ENCODE measurements at places on chromosomes 16 and 17.

DNA sequence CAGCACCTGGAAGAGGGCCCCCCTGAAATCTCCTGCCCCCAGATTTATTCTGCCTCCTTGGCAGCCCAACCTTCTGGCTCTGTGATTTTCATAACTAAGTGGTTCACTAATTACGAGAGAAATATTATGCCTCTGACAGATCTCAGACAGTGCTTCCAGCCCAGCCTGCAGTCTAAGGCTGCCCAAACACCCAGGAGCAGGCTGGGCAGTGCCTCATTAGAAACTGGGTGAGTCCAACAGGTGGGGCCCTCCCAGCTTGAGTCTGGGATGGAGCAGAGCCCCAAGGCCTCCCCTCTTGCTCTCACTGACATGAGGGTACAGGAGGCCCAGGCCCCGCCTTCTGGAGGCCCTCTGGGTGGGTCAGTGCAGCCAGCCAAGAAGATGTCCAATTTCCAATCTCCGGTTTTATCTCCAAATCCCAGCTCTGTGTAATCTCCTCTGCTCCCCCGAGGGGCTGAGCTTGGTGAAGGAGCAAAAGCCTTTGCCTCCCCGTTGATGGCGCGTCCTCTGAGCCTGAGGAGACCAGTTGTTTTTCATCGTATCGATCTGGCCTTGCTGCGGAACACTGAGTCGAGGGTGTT lies 20.1 kb upstream of the ABCC3 start:
- DNase-seq: no peak

GRCh38 chr17:44465276-44465675 lies 37.9 kb downstream of the GPATCH8 start:
- no peak for DNase-seq

GRCh38 chr16:2371421-2371820 lies 30.9 kb upstream of the ABCA3 start:
- peak; percentile 27 for DNase-seq

DNA sequence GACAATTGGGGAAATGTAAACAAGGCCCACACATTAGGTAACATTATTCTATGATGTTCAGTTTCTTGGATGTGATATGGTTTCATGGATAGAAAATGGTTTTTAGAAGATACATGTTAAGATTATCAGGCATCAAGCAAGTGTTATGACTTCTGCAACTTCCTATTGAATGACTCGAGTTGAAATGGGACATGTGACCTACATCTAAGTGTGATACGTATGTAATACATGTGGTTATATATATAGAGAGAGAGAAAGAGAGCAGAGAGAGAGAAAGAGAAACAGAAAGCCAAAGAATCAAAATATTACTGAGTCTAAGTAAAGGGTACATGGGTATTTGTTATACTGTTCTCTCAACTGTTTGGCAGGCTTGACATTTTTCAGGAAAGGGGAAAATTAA lies 1.7 kb downstream of the TMEM170A start:
- DNase-seq: no peak

DNA sequence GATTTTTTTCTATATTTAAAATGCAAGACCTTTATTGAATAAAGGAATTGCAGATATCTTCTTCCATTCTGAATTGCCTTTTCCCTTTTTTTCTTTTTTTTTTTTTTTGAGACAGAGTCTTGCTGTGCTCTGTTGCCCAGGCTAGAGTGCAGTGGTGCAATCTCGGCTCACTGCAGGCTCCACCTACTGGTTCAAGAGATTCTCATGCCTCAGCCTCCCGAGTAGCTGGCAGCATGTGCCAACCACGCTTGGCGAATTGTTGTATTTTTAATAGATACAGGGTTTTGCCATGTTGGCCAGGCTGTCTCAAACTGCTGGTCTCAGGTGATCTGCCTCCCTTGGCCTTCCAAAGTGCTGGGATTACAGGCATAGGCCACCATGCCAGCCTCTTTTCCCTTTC lies 151.5 kb downstream of the CEP112 start:
- no peak for DNase-seq

DNA sequence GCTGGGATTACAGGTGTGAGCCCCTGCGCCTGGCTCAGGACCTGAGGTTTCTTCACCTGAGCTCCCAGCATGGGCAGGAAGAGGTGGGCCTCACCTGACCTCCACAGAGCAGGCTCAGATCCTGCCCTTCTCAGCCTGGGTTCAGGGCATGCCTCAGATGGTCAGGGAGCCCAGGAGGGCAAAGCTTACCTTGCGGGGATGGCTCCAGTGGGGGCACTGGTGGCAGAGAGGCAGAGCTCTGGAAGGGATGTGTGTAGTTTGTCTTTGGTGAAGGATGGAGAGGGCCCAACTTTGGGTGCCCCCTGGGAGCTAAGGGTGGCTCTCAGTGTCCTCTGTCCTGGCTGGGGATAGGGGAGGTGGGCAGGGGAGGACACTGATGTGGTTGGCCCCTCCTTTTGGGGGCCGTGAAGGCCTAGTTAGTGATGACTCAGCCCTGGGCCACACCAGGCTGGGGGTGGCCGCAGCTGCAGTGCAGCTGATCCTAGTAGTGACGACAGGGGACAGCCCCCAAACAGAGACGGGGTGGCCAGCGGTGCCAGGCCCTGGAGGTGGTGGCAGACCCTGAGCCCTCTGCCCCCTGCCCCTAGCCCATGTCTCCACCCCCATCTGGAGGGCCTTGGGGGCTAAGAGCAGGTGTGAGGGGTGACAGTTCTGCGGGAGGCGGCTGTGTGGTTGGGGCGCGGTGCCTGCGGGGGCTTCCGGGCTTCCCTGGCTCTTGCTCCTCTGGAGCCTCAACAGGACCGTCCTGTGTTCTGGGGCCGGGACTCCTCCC lies 5.8 kb downstream of the NHERF2 start:
- DNase-seq: no peak

DNA sequence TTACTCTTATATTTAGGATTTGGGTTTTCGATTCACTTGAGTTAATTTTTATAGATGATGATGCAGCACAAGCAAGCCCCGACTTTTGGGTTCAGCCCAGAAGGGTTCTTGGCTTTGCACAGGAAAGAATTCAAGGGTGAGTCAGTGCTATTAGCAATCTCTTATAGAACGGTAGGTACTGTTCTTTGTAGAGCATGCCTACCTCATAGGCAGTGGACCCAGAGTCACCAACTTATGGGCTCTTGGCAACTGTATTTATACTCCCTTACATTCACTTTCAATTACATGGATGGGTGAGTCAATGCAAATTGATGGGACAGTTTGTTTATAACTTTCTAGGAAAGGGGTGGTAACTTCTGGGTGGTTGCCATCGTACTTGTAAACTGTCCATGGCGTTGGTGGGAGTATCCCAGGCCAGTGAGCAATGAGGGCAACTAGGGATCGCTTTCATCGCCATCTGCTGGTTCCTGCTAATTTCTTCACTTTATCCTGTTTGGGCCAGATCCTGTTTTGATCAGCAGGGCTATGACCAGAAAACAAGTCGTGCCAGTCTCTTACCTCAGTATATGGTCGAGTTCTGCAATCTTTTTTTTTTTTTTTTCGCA lies 362.6 kb downstream of the CNTNAP4 start:
- no peak for DNase-seq

DNA sequence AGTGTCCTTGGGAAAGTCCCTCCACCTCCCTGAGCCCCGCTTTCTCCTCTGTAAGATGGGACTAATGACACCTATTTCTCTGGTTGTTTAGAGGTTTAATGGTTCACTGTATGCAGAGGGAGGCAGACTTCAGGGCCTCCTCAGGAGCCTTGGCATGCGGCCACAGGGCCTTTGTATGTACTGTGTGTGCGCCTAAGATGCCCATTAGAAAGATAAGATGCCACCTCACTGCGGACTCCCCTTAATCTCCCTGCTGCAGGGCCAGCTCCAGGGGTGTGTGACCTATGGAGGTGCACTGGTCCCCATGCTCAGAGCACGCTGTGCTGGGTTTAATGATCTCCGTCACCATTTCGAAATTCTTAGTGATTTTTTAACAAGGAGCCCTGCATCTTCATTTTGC lies 59.3 kb downstream of the TMEM235 start:
- DNase-seq: no peak

DNA sequence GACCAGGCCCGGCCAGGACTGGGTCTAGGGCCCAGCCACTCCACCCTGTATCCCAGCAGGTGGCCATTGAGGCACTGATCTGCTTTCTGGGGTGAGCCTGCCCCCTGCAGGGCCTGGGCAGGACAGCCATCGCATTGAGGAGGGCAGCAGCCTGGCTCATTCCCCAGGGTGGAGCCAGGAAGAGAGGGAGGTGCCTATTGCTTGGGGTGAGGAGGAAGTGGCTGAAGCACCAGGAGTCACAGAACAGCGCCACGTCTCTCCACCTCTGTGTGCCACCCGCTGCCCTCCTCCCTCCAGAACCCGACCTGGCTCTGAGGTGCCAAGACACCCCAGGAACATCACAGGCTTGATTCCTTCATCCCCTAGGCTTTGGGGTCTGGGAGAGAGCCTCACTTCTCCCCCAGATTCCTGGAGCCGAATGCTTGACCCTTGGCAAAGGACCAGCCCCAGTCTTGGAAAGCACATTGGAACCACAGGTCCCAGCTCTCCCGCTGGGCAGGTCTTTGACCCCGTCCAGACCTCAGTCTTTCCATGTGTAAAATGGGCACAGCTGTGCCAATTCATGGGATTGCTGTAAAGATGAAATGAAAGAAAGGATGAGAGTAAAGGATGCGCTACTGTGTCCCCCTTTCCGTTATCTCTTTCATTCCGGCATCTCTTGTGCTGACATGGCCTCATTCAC lies 7.2 kb upstream of the KRT36 start:
- DNase-seq: no peak

DNA sequence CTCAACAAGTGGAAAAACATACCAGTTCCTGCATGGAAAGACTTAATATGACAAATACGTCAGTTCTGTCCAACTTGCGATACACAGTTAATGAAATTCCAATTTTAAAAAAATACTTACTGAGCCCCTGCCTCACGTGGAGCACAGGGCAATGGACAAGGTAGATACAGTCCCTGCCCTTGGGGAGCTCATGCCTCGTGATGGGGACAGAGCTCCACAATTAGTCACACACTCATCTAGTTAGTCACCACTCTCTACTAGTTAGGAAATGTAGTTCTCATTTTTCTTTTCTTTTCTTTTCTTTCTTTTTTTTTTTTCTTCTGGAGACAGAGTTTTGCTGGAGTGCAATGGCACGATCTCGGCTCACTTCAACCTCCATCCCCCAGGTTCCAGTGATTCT lies 74.7 kb upstream of the CDH5 start:
- DNase-seq: no peak

GRCh38 chr17:83196024-83196365 lies 116.6 kb downstream of the METRNL start:
- peak; percentile 49 for DNase-seq

GRCh38 chr17:82457073-82457928 lies 1.2 kb upstream of the NARF start:
- DNase-seq: no peak
